Occipital lobe (tissue), 3 donors: ENCODE measurements at places on chromosomes 4 and X. TPM values are rescaled to one million over a fixed set of nuclear protein-coding genes. Genes with fewer than 3 reads are reported as not detected.

- DNase-seq: no peak
Measured at GRCh38 chr4:23774909-23775308, 114.9 kb downstream of the PPARGC1A start.

The NEUROG2 gene
- total RNA-seq: 10.1 TPM

GRCh38 chr4:4361883-4362282 is 25.0 kb upstream of the NSG1 start:
- DNase-seq: no peak

- no peak for DNase-seq
Measured at GRCh38 chr4:4225915-4226605, 669 bp downstream of the OTOP1 start.

The CENPVL1 gene
- 1.7 TPM for total RNA-seq

The DMD gene
- total RNA-seq: 78.5 TPM

DNA sequence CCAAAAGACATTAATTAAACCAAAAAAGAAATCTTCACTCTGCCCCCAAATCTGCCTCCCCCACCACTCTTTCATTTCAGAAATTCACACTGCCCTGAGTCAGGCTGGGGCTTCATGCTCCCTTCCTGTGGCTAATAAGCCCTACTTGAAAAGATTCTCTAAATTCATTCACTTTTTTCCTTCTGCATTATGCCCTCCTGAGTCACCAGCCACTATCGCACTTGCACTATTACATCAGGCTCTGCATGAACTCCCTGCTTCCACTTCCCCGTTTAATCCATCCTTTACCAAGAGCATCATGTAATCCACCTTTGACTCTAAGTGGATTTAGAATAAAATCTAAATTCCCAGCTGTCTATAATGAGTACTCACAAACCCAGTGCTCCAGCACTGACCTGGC is 295.4 kb upstream of the KLF3 start:
- no peak for DNase-seq

DNA sequence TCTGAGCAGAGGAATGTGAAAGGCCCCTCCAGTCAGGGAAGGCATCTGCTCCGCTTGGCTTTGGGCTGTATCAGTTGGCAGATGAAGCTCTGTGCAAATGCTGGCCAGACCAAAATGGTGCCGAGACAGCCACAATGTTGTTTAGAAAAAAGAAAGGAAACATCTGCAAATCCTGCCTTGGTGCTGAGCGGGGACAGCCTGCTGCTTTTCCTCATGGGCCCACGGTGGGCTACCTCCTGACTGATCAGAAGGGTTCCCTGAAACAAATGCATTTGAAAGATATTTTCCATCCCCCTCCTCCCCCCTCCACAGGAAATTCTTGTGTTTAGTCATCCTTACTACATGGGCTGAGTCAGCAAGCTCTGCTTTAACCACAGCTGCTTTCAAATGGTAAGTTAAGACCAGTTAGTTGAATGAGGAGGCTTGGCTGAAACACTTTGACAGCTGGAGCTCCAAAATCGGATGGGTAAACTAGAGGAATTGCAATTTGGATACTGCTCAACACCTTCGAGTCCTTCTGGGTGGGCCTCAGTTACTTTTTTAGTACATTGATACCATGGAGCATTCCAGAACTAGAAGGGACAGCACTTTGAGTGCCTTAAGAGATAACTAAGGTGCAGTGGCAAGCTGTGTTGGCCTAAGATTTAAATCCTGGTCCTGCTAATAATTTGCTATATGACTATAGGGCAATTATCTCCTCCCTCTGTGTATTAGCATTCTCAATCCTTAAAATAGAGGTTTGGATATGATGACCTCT is 36.0 kb downstream of the PLAC1 start:
- no peak for DNase-seq

- no peak for DNase-seq
Measured at GRCh38 chr4:136864604-136865185, 667.6 kb downstream of the PCDH18 start.

- peak; percentile 20 for DNase-seq
Measured at GRCh38 chr4:123452616-123453015, 56.0 kb downstream of the SPRY1 start.

DNA sequence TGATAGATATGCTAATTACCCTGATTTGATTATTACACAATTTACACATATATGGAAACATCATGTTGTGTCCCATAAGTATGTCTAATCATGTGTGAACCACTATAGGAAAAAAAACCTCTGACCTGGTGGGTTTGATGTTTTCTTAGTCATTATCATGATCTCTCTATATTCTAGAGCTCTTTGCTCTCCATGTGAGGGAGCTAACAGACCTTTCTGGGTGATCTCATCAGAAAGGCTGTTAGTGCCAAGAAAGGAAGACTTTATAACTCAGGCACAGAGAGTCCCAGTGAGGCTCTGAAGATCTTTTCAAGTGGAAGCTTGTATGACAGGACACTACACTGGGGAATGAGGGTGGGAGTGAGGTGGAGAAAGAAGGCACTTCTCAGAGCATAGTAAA is 527.7 kb upstream of the MAGEB2 start:
- no peak for DNase-seq

GRCh38 chrX:95117556-95117955 is 1443.5 kb downstream of the FAM133A start:
- no peak for DNase-seq

GRCh38 chrX:32448945-32449344 is 762.4 kb downstream of the DMD start:
- DNase-seq: no peak

- no peak for DNase-seq
Measured at GRCh38 chr4:64130907-64131306, 278.3 kb downstream of the TECRL start.

- peak; percentile 61 for DNase-seq
Measured at GRCh38 chr4:151960449-151961230, 199.8 kb upstream of the GATB start.

The DUSP21 gene
- not detected for total RNA-seq

GRCh38 chr4:26229974-26230373 is 90.8 kb upstream of the RBPJ start:
- no peak for DNase-seq

- DNase-seq: no peak
Measured at GRCh38 chr4:80151981-80152380, 45.3 kb upstream of the PRDM8 start.

DNA sequence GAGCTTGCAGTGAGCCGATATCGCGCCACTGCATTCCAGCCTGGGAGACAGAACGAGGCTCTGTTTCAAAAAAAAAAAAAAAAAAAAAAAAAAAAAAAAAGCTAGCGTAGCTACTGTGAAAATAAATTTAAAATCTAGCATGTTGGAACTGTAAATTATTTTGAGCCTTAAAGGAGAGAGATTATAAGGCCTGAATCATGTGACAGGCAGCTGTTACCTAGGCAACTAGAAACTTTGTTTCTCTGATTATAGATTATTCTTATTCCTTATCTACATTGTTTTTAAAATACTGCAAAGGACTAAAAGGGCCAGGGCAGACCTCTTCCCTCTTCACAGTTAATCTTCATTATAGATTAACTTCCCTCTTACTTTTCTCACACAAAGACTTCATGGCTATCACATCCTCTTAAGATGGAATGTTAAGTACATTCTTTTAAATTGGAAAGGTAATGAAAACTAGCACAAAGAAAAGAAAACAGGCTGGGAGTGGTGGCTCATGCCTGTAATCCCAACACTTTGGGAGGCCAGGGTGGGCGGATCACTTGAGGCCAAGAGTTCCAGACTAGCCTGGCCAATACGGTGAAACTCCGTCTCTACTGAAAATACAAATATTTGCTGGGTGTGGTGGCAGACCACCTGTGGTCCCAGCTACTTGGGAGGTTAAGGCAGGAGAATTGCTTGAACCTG is 21.1 kb upstream of the PDS5A start:
- no peak for DNase-seq

- no peak for DNase-seq
Measured at GRCh38 chr4:172975651-172976229, 192.9 kb upstream of the GALNT7 start.

GRCh38 chr4:123599061-123599919 is 202.7 kb downstream of the SPRY1 start:
- DNase-seq: no peak

The CLGN gene
- total RNA-seq: 3.4 TPM

GRCh38 chrX:2819345-2820135 is 9.2 kb upstream of the GYG2 start:
- no peak for DNase-seq

- DNase-seq: no peak
Measured at GRCh38 chr4:55880652-55881280, 27.3 kb downstream of the EXOC1 start.

The PCDH7 gene
- total RNA-seq: 115 TPM
